GM04504 (cell line): ENCODE measurements at places on chromosomes 5 and 9.

DNA sequence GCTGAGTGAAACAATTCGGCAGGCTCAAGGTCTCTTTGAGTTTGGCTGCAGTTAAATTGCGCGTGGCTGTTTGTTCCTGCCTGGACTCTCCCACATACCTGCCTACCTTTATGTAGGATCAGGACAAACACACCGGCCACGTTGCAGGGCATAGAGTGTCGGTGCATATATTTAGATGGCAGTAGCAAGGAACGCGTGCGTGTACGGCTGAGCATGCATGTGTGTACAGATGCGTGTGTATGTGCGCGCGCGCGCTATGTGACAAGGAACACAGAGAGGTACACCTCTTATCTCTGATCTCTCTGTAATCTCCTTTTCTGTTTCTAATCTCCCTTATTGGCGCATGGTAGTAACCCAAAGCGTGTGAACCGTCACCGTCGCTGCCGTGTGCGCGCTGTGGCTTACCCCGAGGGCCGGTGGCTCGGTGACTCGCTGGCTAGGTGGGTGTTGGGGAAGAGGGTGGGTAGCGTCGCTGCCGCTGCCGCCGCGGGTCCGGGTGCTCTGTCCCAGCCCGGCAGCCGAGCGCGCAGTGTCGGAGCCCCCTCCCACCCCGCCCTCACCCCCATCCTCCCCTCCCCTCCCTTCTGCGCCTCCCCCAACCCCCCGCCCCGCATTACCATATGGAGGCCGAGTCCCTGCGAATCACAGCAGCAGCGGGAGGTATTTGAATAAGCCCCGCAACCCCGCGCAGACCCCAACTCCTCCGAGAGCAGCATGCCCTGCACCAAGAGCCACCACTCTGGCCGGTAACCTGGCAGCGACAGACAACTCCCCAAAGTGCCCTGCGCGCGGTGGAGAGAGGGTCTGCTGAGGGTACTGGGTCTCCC lies 204.8 kb downstream of the MEF2C start:
- no peak for DNase-seq

DNA sequence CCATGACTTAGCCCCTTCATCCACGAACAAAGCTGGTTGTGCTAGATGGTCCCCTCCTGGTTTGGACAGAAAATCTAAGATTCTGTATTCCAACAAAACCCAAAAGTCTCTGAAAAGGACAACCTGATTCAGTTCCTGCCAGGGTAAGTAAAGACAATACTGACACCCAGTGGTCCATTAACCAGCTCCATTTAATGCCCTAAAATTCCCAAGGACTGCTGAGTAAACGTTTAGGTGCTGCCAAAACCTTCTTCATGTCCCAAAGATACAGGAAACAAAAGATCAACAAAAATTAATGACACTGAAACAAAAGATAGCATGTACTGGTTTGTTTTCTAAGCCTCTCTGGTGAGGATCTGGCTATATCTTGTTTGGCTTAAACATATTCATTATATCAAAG lies 25.3 kb upstream of the PPP1R2B start:
- peak; percentile 42 for DNase-seq

DNA sequence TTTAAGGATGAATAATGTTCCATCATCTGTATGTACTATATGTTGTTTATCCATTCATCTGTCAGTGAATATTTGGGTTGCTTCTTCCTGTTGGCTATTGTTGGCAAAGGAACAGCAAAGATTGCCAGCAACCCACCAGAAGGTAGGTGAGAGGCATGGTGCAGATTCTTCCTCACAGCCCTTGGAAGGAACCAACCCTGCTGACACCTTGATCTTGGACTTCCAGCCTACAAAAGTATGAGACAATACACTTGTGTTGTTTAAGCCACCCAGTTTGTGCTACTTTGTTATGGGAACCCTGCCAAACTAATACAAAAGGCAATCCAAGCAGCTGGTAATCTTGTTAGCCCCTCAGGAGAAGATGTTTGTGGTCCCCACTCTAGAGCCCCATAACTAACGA lies 122.0 kb downstream of the CARTPT start:
- DNase-seq = no peak

GRCh38 chr9:131915181-131915580 lies 164.5 kb downstream of the MED27 start:
- peak; percentile 4 for DNase-seq

DNA sequence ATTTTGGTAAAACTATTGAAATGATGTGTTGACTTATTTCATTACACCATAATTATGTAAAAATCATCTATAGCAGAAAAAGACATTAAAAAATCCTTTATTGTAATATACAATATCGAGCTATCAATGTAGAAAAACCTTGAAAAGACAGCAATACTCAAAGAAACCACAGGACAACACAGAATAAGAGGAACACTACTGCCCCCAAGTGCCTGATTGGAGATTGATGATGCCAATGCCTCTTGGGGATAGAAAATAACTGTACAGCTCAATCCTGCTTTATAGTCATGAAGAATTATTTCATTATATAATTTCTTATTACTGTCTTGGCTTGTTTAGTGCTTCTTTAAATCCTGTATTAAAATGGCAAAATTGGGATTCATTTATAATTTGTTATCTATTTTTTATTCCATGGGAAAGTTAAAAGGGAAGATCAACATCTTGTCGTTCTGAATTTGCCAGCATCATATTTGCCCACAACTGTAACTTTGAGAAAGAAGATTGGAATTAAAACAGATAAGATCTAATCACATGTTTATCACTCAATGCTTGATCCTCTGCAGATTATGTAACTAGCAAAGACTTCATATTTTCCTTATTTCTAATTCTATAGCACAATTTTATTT lies 337.5 kb downstream of the CDH9 start:
- no peak for DNase-seq

DNA sequence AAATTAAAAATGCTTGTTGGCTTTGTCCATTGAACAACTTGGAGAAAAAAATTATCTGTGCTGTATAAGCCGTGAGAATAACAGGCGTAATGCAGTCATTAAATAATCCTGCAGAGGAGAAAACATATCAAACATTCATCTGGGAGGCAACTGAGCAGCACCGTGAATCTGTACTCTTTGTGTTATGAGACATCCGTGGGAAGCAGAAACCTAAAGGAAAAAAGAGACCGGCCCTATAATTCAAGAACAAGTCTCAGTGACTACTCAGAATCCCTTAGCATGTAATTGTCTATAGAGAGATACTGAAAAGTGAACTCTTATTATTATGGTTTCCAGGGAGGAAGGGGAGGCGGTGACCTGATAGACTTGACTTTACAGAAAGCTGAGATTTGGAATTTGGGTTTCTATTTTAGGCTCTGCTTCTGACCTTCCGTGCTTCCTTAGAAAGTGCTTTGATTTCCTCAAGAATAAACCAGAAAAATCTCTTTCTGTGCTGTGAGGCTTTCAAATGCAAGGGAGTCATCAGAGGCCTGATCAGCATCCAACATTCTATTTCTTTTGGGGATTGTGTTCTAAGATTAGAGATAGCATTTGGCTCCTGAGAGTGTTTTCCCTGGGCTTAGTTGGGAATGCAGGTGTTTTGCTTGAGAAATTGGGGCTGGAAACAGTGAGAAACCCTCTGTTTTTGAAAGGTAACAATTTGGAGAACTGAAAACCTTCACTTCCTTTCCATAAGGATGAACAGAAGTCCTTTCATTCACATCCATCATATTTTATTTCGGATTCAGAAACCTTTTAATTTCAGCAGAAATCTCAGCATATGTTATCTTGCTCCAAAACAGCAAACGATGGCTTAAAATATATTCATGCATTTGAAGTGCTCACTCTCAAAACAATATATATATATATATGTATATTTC lies 296.7 kb downstream of the CSNK1G3 start:
- DNase-seq = no peak

DNA sequence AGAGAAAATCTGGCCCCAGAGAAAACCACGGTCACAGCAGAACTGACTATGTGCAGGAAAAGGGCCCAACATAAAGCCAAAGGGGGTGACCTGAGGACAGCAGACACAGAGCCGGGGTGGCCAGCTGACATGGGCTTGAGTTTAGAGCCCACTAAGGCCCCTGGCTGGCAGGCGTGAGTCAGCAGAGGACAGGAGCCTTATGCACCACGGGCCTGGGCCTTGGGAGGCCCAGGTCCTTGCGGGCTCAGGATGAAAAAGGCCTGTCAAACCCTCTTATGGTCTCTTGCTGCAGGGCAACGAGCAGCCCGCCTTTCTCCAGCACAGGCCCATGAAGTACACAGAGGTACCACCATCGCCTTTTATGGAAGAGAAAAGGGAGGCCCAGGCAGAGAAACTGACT lies 19.7 kb downstream of the STK10 start:
- no peak for DNase-seq

DNA sequence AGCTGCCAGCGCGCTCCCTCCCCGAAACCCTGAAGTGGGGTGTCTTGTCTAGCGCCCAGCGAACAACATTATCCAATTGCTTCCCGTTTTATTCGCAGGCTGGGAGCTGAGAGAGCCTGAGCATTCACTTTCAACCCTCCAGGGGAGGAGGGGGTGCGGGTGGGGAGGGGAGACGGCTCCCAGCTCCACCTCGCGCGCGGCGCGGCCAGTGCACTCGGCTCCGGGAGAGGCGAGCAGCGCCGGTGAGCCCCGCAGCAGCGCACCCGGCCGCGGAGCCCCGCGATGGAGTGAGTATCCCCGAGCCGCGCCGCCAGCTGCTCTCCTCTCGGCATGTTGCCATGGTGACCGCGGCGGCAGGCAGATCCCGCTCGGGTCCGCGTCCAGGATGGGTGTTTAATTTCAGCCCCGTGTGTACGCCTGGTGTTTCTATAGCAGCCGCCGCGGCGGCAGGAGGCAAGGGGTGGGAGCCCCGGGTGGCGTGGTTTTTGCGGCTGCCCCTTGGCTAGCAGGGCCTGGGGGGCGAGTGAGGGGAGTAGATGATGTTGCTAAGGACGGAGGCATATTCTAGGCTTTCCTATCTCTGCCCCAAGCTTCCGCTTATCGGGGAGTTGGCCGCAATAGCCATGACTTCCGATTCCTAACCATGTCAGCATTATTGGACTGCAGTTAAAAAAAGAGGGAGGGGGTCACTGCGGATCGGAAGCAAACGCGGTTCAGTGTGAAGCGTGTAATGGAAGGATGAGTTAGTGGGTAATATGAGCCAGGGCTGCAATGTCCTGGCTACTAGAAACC lies 139.2 kb upstream of the PALM2AKAP2 start:
- DNase-seq = no peak

DNA sequence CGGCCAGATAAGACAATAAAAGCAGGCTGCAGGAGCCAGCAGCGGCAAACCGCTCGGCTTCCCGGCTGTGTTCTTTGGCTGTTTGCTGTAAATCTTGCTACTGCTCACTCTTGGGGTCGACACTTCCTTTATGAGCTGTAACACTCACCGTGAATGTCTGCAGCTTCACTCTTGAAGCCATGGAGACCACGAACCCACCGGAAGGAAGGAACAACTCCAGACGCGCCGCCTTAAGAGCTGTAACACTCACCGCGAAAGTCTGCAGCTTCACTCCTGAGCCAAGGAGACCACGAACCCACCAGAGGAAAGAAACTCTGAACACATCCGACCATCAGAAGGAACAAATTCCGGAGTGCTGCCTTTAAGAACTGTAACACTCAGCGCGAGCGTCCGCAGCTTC lies 451.7 kb downstream of the AGTPBP1 start:
- DNase-seq = no peak

DNA sequence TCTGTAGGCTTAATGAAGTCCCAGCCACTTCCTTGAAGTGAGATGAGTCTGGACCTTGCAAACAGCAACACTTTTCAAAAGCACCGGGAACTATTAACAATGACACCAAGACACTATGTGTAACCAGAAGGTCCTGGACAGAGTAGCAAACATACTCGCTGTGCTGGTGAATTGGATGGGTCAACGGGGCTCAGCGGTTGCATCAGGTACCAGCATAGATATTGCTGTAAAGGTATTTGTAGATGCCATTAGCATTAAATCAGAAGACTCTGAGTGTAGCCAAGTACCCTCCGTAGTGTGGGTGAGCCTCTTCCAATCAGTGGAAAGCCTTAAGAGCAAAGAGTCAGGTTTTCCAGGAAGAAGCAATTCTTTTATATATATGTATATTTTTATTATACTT lies 140.5 kb downstream of the IRX2 start:
- DNase-seq = no peak

DNA sequence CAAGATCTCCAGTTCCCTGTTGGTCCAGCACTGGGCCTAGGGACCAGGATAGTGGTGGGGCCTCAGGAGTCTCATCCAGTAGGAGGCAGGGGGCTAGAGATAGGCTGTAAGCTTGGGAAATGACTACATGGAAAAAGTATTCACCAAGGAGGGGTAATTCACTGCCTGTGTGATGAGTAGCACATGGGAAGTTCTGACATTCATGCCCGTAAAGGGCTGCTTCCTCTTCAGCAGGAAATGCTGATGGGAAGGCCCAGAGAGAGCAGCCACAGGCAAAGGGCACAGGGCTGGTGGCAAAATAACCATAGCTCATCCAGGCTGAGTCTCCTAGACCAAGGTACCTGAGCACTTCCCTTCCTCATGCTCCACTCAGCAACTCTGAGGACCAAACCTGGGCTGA lies 23.1 kb upstream of the FRRS1L start:
- DNase-seq = no peak

- DNase-seq = no peak
These were observed 500.1 kb downstream of the CCDC171 start for GRCh38 chr9:16052757-16053530.

DNA sequence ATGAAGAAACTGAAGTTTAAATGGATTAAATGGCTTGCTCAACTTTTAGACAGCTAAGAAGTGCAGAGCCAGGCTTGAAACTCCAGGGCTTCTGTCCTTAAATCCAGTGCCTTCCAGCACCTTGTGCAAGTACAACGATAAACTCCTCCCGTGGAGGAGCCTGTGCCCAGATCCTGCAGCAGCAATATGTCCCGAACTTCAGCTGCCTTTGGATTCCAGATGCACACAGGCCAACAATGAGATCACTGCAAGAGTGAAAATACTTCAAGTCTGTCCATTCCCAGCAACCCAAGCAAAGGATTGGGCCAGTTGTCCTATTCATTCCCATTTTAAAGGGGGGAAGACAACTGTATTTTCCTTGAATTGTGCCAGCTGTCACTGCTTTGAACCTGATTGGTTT lies 199.6 kb downstream of the CRB2 start:
- DNase-seq = no peak

GRCh38 chr9:13388157-13388556 lies 108.7 kb upstream of the MPDZ start:
- DNase-seq = peak; percentile 31

DNA sequence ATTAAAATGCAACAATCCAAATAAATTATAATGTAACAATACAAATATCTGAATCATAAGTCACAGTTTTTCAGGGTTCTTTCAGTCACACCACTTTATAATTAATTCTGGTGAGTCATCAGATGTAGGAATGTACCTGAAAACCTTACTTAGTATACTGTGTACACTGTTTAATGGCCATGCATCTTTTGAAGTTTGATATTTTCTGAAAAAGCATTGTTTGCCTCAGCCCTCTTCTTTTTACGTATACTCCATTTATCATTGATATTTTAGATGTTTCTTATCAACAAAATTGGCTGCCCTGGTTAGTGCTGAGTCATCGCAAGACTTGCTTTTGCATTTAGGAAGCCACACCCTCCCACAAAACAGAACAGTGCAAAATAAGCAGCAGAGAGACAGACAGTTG lies 218.6 kb downstream of the PJA2 start:
- DNase-seq = peak; percentile 21

- DNase-seq = no peak
These were observed at the start of gene GFRA3 for GRCh38 chr5:138274189-138274853. Gene GFRA3 (minus strand): TSS chr5:138274621. CDS start chr5:138274424, 197 bp downstream.
